ENCODE measurements at places on chromosomes 5 and 9.

GRCh38 chr5:84017523-84018172 is 297.0 kb upstream of the HAPLN1 start:
- no peak for DNase-seq

- DNase-seq, result no peak
These were observed 355.0 kb upstream of the PANK3 start for GRCh38 chr5:168934169-168934568.

DNA sequence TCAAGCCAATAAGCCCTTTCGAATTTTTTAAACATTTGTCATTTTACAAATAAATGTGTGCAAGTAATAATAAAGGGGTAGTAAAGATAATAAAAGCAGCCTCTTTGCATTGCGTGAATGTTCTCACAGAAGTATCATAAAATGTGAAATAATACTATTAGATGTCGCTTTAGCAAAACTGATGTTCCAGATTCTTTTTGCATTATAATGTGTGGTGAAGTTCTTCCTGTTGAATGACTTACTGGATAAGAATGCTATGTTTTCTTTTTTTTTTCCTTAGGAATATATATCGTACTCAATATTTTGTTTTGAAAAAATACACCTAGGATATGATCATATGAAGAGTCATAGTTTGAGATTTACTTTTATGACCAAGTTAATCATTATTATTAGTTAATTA is 85.2 kb upstream of the CDH12 start:
- no peak for DNase-seq

GRCh38 chr9:131969469-131969989 is 110.1 kb downstream of the MED27 start:
- no peak for DNase-seq

DNA sequence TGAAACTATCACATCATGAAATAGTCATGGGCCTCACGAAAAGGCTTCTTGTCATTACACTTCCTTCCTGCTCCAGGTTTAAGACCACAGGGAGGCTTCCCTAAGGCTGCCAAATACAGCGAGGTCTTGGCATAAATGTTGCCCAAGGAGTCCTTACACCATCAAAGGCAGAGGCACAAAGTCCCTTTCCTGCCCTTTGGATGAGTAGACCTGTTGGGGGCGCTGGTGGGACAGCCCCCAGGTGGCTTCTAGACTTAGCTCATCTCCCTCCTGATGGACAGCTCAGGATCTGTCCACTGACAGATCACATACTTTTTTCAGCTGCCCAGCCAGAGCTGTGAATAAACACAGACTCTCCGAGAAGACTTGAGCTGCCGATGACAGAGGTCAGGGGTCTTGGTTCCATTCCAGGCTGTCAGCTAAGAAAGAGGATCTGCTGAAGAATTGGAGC is 15.5 kb upstream of the MEGF9 start:
- DNase-seq, result no peak

DNA sequence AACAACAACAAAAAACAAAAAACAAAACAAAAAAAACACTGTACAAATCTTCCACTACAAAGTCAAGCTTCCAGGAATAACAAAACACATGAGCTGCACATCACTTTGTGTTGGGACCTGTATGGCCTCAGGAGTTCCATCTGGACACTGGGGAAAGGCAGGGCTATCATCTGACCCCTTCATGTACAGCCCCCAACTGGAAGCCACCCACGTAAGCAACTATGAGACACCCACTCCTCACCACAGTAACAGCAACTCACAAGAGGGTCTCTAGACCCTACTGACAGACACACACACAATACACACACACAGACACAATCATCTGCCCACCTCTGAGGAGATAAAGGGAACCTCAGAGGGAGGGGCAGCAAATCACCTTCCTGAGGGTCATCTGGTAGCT is 81.7 kb upstream of the LRRTM2 start:
- no peak for DNase-seq

- no peak for DNase-seq
These were observed 354.1 kb upstream of the RFX3 start for GRCh38 chr9:3879726-3880505.

- no peak for DNase-seq
These were observed 22.5 kb downstream of the LHFPL2 start for GRCh38 chr5:78626009-78626571.

- DNase-seq, result no peak
These were observed 39.5 kb downstream of the SNCAIP start for GRCh38 chr5:122351416-122352157.

DNA sequence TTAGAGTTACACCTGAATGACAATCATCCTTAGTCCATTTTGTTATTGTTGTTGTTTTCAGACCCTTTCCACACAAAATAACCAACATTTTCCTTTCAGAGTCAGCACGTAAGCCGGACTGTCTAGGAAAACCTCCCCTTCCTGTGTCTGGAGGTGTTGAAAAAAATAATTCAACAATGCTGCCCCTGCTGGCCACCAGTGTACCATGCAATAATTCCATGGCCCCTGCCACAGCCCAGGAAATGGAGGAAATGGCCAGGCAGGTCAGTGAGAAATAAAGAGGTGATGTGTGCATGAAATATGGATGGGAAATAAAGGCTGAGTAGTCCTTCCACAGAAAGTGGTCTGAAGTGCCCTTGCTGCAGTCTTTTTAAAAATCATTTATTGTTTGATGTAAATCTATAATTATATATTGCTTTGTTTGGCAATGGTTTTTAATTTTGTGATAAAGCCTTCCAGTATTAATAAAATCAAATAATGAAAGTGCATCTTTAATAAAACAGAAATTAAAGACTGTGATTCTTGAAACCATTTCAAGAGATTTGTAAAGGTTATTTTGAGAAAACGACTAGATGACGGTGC is 152.8 kb upstream of the PAPPA start:
- no peak for DNase-seq

DNA sequence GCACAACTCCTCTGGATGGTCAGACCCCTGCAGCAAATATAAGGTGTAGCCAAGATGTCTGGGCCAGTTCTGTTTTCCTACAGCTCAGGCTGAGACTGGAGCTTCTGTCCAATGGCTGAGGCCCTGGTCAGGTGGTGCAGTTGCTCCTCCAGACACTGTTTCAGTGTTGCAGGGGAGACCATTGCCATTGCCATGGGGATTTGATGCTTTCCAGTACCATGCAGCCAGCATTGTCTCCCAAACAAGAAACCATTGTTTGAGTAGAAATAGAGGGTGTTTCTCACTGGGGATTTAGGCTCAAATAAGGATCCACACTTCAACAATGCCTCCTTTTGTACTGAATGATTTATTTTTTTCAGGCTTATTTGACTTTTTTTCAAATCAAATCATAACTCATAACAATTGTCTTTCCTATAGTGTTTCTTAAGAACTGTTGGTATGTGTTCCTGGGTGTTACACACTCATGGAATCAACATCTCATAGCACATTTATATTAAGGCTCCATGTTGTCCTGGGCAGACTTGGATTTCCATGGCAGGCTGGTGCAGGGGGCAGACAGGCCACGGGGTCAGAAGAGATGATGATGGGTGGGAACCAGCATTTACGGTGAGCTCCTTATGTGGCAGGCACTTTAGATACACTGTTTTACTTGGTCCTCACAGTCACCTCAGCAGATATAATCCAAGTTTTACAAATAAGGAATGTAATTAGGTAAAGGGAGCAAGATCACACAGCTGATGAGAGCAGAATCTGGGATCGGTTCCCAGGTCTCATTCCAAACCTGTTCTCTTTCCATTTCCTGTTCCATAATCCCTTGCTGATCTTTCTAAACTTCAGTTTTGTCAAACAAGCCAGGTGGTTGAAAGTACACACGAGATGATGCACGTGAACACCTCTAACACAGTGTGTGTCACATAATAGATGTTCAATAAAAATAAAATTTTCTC is 95.9 kb upstream of the GNAQ start:
- no peak for DNase-seq

- no peak for DNase-seq
These were observed 28.5 kb downstream of the IL6ST start for GRCh38 chr5:55966284-55966683.
